ENCODE measurements at places on chromosomes 16 and 17.
A peak's percentile ranks its signal among the peaks of the same experiment; 100 is the strongest.

DNA sequence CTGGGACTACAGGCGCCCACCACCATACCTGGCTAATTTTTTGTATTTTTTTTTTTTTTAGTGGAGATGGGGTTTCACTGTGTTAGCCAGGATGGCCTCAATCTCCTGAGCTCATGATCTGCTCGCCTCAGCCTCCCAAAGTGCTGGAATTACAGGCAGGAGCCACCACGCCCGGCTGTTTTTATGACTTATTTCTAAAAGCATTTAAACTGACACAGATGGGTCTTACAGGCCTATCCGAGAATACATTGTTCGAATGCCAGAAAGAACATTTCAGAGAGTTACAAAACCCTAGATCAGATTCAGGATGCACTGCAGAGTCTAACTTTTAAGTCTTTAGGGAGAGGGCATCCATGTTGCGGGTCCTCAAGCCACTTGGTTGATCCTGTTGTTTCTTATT lies 234.7 kb upstream of the MAF start:
- ATAC-seq = no peak

GRCh38 chr17:12342161-12342560 lies 321.5 kb downstream of the MAP2K4 start:
- ATAC-seq = no peak

DNA sequence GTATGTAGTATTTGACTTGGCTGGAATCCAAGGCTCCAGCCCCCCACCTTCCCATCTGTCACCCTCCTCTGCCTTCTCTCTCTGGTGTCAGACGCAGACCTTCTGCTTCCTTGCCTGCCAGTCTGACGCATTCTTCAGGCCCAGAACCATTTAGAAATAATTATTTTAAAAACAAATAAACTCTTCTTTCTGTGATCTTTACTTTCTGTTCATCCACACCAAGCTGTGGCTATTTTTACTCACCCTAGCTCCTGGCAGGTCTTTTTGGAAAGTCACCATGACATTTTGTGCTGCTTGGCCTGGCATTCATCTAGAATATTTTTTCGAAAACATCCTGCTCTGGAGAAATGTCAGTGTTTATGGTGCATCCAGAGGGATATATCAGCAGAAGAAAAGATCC lies 330.7 kb upstream of the ASIC2 start:
- no peak for ATAC-seq

- ATAC-seq = no peak
Measured at GRCh38 chr17:27293359-27293897, 486 bp upstream of the WSB1 start.

DNA sequence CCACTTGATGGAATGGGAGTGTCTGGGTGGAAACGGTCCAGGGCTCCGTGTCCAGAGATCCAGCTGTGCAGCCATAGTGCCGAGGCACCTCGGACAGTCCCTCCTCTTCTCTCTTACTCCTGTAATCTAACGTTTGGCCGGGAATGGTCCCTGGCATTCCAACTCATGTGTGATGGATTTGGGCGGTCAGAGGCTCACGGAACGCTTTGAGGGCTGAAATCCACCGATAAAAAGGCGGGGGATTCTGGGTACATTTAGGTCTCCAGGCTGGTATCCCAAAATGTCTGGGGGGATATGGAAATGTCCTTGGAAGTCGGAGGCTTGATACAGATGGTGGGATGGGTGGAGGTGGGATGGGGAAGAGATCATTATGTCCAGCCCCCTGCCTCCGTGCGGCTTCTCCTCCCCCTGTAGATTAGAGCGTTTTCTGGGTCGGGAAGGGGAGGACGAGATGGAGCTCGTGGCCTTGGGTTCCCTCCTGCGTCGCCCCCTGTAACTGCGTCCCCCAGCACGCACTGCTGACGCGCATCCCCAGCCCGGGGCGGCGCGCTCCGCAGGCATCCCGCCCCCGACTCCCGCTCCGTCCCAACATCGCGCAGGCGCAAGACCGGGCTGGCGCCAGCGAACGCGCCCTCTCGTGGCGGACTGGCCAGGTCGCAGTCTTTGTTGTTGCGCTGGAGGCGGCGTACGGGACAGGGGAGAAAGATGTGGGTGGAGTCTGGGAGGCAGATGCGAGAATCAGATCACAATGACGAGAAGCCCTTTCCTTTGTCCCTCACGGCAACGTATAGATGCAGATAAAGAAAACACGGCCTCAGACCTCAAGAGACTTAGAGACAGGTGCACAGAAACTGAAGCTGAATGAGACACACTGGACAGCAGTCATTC lies 4.5 kb upstream of the SGCA start:
- peak; percentile 98 for ATAC-seq

GRCh38 chr16:66255647-66256046 lies 110.8 kb upstream of the CDH5 start:
- ATAC-seq = no peak

- ATAC-seq = no peak
Measured at GRCh38 chr17:73514146-73514863, 129.9 kb downstream of the SDK2 start.

DNA sequence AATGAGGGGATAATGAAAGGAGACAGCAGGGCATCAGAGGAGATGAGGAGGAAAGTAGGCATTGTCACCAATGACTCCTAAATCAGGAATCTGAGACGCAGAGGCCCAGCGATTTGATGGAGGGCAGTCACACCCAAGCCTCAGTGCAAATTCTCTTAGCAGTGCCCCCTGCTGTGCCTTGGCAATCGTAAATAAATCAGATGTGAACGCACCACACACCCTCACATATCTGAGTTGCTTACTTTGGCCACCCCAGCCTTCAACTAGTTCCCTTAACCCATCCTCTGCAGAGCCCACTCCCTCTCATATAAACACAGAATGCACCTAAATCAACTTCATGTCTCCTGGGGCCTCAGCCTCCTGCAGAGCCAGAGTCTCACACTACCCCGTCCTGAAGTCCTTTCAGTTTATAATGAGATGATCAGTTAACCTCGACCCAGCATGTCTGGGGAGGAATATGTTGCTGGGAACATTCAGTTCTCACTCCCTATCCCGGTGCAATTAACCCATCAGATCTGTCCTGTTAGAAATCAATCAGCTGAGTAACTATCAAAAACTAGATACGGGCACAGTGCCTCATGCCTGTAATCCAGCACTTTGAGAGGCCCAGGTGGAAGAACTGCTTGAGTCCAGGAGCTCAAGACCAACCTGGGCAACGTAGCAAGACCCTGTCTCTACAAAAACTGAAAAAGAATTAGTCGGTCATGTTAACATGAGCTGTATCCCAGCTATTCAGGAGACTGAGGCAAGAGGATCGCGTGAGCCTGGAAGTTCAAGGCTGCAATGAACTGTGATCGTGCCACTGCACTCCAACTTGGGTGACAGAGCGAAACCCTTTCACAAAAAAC lies 78.4 kb downstream of the SLC39A11 start:
- ATAC-seq = no peak

GRCh38 chr17:33126086-33126485 lies 134.4 kb downstream of the SPACA3 start:
- ATAC-seq = no peak

DNA sequence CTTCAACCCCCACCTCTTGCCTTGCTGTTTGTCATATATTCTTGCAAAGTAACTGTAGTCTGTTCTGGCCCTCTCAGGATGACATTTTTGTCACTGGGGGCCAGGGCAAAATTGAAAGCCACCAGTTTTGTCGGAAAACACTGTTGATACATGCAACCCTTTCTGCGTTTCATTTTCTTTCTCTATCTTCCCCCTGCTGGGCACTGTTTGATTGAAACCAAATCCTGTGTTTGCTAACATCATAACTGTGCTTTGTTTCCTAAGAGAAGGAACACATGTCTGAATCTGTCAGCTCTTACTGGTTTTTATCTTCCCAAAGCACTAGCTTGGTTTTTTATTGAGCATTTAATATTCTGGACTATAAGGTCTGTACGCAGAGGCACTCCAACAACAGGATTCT lies 11.7 kb upstream of the CPPED1 start:
- ATAC-seq = no peak

- no peak for ATAC-seq
Measured at GRCh38 chr17:79017546-79018369, 6.2 kb upstream of the C1QTNF1 start.

DNA sequence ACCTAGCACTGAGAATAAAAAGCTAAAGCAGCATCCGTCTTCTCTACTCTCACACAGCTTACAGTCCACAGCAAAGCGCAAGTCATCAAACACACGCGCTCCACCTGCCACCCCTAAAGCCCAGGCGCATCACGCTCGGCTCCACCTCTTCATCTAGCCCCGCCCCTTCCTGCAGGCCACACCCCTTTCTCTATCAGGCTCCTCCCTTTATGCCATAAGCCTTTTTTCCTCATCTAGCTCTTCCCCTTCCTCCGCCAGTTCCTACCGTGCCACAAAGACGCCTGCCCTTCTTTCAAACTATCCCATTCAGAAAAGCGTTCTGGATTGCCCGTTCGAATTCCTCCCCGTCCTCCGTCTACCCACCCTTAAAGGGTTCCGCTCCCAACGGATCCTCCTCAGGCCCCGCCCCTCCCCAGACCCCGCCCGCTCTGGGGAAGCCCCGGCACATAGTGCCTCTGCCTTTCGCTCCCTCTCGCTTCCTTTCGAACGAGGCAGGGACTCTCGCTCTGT lies 417 bp downstream of the C16orf46 start:
- ATAC-seq = peak; percentile 80

DNA sequence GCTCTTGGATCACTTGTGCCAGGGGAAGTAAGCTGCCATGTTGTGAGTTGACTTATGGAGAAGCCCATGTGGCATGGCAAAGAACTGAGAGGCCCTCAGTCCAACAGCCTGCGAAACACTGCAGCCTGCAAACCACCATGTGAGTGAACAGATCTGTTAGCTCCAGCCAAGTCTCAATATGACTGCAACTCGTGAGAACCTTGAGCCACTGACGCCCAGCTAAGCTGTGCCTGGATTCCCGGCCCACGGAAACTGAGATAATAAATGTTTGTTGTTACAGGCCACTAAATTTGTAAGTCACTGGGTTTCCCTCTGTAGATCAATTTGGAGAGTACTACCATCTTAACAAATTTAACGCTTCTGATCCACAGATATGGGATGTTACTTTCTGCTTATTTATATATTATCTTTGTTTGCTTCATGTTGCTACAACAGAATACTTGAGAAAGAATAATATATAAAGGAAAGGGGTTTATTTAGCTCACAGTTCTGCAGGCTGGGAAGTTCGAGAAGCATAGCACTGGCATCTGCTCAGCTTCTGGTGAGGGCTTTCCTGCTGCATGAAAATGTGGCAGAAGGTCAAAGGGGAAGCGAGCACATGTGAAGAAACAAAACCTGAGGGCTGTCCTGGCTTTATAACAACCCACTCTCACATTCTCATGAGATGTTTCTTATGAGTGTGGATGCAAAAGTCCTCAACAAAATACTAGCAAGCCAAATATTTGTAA lies 29.4 kb upstream of the ATP2A3 start:
- ATAC-seq = no peak

GRCh38 chr17:77011173-77012011 lies 129.4 kb upstream of the SEC14L1 start:
- no peak for ATAC-seq

DNA sequence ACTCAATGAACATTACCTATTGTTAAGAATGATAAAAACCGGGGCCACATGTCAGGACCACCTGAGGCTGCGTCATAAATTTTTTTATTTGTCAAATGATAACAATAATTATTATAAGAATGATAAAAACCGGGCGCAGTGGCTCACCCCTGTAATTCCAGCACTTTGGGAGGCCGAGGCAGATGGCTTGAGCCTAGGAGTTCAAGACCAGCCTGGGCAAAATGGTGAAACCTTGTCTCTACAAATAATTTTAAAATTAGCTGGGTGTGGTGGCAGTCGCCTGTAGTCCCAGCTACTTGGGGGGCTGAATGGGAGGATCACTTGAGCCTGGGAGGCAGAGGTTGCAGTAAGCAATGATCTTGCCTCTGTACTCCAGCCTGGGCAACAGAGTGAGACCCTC lies 816 bp upstream of the SHMT1 start:
- no peak for ATAC-seq

DNA sequence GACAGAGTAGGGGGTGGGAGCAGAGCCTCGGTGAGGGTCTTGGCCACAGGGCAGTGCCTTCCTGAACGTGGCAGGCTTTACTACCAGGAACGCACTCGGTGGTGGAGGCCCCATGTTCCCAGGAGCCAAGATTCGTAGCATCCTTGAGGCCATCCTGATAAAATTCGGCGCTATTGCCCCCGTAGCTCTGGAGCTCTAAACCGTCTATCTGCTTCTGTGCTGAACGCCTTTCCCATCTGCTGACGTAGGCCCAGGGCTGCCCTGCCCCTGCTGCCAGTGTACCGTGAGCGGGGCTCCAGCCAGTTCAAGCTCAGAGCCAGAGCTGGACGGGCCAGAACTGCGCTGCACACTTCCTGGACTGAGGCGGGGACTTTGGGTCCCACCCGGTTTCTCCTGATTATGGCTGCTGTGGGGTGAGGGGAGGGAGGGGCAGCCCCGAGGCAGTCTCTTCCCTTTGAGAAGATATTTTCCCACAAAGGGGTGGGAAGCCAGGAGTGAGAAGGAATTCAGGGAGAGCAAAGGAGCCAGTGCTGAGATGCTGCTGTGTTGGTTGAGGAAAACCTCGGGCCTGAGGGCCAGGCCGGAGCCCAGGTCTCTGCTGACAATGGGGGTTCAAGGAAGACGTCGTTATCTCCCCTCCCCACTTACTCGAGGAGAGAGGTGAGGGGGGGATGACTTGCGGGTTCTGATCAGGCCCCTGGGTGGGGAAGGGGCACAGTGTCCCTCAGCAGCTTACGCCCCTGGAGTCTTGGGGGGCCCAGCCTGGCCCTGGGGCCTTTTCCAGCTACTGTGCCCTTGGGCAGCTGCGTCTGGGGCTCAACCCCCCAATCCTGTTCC lies 29.4 kb downstream of the OR1D5 start:
- ATAC-seq = no peak

DNA sequence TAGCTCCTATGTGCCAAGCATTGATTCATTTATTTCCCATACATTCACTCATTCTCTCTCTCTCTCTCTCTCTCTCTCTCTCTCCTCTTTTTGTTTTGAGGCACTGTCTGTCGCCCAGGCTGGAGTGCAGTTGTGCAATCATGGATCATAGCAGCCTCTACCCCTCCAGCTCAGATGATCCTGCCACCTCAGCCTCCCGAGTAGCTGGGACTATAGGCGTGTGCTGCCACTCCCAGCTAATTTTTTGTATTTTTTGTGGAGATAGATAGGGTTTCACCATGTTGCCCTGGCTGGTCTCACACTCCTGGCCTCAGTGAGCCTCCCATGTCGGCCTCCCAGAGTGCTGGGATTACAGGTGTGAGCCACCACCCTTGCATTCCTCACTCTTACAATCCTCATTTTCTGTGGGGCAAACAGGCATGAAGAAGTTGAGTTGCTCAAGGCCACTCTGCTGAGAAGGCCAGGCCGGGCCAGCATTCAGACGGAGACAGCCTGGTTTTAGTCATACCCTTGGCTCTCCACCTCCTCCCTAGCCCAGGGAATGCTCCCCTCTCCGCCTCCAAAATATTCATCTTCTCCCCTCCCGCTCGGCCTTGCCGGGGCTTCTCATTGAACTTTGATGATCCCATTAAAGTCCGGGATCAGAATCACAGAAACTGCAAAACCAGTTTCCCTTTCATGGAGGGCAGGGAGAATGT lies 765 bp upstream of the PRM2 start:
- no peak for ATAC-seq

Measured in activated CD4-positive, CD25-positive, alpha-beta regulatory T cell treated with anti-CD3 and anti-CD28 coated beads, Interleukin-2, amount 50 U/mL, for 24 hours (primary cell).